ENCODE measurements at places on chromosomes 1 and 21. TPM values are rescaled to one million over a fixed set of nuclear protein-coding genes. Genes with fewer than 3 reads are reported as not detected.

GRCh38 chr21:21238629-21239400 lies 240.6 kb downstream of the NCAM2 start:
- DNase-seq, result no peak

- DNase-seq, result no peak
These were observed 248.9 kb downstream of the PLPP3 start for GRCh38 chr1:56330391-56331026.

GRCh38 chr1:241848686-241849344 lies 811 bp downstream of the EXO1 start:
- no peak for DNase-seq

DNA sequence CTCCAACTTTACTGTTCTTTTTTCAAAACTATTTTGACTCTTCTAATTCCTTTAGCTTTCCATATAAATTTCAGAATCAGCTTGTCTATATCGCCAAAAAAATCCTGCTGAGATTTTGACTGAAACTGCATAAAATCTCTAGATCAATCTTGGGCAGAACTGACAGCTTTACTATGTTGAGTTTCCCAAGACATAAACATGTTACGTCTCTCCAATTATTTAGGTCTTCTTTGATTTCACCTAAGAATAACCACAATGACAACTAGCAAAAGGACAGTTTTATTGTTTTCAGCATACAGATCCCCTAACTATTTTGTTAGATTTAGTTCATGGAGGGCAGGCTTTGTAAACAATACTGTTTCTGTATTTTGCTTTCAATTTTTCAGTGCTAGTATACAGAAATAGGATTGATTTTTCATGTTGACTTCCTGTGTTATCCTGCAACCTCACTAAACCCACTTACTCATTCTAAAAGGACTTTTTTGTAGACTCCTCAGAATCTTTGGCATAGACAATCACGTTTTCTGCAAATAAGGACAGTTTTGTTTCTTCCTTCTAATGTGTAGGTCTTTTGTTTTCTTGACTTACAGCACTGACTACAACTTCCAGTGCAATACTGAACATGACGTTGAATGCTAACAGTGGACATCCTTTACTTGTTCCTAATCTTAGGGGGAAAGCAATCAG lies 63.4 kb downstream of the NPHP4 start:
- no peak for DNase-seq

DNA sequence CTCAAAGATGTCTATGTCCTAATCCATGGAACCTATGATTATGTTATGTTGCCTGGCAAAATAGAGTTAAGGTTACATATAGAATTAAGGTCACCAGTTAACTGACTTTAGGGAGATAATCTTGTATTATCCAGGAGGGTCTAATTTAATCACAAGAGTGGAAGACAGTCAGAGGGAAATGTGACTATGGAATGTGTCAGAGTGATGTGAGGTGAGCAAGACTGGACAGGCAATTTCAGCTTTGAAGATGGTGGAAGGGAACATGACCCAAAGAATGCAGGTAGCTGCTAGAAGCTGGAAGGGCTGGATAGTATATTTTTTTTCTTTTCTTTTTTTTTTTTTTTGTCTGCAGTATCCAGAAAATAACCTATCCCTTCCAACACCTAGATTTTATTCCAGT lies 241.7 kb upstream of the NEGR1 start:
- no peak for DNase-seq

DNA sequence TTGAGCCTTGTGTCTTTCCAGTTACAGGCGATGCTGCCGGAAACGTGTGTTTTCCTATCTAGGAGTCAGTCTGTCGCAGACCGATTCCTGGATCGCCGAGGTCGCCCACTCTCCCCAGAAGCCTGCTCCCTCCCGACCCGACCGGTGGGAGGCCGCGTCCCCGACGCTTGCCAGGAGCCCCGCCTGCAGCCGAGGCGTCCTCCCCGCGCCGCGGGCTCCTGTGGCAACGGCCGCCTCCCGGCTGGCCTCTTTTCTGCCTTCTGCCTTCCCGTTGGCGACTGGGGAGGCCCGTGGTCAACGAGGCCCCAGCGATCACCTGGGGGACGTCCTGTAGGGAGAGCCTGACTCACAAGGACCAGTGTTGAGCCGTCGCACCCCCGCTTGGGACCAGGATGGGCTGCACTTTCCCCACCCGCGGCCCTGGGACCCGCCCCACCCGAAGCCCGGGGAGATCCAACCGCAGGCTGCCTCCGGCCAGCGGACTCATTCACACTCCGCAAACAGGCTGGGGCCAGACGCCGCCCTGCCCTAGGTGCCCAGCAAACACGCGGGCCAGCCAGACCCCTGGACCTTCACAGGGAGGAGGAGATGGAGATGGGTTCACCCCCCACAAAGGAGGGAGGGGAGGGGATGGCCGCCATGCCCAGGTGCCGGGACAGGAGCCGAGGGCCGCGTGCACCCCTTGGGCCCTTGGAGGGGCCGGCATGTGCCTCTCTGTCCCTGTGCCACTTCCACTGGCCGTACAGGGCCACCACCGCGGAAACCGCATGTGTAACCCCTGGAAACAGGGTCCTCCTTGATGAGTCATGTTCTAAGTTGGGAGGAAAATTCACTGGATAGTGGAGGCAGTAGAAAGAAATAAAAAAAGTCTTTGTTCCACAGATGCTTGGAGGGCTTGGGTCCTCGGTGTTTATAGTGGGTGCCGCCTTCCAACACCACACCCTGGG lies 7.2 kb upstream of the COL6A1 start:
- DNase-seq, result no peak

- DNase-seq, result no peak
These were observed 21.8 kb downstream of the PROX1 start for GRCh38 chr1:214009423-214010196.

DNA sequence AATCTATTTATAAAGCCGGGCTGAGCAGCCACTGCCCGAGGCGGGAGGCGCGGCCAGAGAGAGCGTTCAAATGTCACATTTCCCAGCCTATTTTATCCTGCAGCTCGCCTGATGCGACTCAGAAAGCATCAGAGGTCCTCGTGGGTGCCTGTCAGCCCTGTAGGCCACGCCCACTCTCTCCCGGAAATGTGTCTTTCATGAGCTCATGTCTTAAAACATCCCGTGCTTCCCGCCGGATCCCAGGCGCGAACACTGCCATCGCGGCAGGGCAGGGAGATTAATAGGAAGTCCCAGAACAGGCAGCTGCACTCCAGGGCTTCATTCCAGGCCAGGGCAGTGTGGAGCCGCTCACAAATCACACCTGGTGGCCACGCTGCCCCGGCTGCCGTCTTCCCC lies 117.5 kb downstream of the PRDM16 start:
- DNase-seq, result peak; percentile 67

DNA sequence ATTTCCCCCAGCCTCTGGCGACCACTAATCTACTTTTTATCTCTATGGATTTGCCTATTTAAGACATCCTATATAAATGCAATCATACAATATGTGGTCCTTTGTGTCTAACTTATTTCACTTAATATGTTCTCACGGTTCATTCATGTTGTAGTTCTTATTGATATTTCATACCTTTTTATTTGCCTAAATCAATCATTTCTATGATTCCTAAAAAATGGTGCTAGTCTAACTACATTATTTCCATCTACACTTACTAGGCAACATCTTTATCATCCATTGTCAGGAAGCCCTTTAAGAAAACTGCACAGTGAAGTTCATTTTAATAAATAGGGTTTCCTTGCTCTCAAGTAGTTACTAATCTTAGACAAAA lies 380 bp upstream of the FBXO28 start:
- no peak for DNase-seq

GRCh38 chr1:45802343-45803298 lies 791 bp upstream of the MAST2 start:
- peak; percentile 61 for DNase-seq

GRCh38 chr1:29641921-29642320 lies 405.6 kb downstream of the PTPRU start:
- DNase-seq, result no peak

GRCh38 chr1:201009962-201010645 lies 13.4 kb downstream of the KIF21B start:
- no peak for DNase-seq

ZNF593OS gene
- polyA plus RNA-seq, result 1.5 TPM

ISG20L2 gene
- 33.1 TPM for polyA plus RNA-seq

C1orf94 gene
- polyA plus RNA-seq, result not detected

PRELP gene
- 3.9 TPM for polyA plus RNA-seq

EVA1B gene
- polyA plus RNA-seq, result 105 TPM

HIPK1 gene
- 44.1 TPM for polyA plus RNA-seq

KPRP gene
- not detected for polyA plus RNA-seq

SLC45A3 gene
- polyA plus RNA-seq, result 9.9 TPM

DAB1 gene
- 6.5 TPM for polyA plus RNA-seq
